CD4-positive, alpha-beta T cell treated with Interleukin-12 subunit alpha and Interleukin-12 subunit beta, for 1 hour (primary cell): ENCODE measurements at places on chromosomes 1 and 21.

- no peak for DNase-seq
Measured at GRCh38 chr1:184030433-184031091, 7.0 kb downstream of the COLGALT2 start.

GRCh38 chr1:94925004-94925403 lies 1.9 kb downstream of the CNN3 start:
- no peak for DNase-seq

DNA sequence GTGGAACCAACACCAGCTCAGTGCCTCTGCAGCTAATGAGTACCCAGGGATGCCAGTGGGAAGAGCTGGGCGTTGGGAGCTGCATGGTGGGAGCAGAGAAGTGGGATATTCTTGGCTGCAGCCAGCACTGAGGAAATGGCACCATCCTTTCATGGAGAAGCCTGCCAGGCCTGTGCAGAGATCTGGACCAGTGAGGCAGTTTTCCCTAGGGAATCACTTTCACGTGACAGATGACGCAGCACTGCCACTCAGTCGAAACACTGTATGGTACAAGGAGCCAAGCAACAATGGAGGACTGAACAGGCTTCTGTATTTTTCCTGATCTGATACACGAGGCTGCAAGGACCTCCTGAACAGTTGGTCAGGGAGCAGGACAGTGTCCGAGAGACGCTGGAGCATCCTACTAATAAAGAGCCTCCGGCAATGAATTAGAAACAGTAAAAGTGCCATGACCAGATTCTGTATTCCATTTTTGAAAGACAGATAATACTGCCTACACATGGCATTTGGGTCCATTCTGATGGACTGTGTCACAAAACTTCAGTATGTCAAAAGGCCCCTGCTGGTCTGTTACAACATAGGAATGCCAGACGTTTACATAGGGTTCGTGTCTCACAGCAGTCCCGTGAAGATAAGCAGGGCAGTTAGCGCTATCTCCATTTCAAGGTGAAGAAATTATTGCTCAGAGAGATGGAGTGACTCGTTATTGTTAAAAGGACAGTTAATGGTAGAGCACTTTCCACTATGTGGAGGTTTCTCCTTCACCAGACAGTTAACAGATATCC lies 44.0 kb upstream of the LMO4 start:
- no peak for DNase-seq

DNA sequence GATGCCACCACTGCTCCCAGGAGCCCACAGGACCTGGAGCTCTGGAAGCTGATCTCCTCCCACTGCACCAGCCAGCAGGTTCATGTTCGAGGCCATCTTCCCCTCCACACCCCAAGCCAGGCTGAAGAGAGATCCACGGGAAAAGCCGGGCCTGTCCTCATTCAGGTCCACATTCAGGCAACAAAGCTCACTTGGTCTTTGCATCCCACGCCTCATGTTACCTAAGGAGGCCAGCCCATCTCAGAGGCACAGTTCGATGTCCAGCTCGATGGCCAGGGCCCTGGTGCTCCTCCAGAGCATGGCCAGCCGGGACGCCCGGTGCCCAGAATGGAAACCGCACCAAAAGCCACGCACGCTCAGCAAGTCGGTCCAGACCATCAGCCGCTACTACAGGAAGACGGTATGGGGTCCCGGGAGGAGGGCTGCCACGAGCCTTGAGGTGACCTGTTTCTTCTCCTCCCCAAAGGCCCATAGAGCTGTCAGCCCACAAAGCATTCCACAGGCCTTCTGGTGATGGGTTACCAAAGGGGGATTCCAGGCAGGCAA lies at the start of gene CCDC27:
TSS of gene CCDC27 (plus strand) at position 51 of the 546 bp plus-strand sequence. CDS start at position 83, 32 bp downstream.
- DNase-seq: no peak

- peak; percentile 92 for DNase-seq
Measured at GRCh38 chr1:26284597-26285347, 4.9 kb downstream of the SH3BGRL3 start.

DNA sequence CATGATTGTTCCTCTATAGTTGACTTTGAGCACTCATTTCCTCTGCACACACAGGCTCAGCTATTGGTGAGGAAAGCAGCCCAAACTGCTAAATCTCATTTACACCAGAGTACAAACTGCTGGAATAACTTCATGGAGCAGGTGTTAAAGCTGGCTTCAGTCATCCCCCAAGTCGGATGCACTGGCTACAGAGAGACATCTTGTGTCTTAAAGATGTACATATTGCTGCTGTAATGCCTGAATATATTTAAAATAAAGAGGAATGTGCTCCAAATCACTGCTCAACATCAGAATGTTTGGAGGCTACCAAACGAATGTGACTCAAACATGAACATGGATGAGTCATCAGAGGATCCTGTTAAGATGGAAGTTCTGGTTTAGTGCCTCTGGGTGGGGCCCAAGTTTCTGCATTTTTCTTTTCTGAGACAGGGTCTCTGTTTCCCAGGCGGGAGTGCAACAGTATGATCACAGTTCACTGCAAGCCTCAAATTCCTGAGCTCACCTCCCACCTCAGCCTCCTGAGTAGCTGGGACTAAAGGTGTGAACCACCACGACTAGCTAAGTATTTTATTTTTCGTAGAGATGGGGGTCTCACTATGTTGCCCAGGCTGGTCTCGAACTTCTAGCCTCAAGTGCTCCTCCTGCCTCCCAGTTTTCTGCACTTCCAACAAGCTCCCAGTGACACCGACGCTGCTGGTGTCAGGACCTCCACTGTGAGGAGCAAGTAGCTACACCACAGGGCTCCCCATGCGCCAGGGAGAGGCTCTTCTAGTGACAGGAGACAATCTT lies 79.0 kb upstream of the KRTAP19-8 start:
- DNase-seq: no peak

DNA sequence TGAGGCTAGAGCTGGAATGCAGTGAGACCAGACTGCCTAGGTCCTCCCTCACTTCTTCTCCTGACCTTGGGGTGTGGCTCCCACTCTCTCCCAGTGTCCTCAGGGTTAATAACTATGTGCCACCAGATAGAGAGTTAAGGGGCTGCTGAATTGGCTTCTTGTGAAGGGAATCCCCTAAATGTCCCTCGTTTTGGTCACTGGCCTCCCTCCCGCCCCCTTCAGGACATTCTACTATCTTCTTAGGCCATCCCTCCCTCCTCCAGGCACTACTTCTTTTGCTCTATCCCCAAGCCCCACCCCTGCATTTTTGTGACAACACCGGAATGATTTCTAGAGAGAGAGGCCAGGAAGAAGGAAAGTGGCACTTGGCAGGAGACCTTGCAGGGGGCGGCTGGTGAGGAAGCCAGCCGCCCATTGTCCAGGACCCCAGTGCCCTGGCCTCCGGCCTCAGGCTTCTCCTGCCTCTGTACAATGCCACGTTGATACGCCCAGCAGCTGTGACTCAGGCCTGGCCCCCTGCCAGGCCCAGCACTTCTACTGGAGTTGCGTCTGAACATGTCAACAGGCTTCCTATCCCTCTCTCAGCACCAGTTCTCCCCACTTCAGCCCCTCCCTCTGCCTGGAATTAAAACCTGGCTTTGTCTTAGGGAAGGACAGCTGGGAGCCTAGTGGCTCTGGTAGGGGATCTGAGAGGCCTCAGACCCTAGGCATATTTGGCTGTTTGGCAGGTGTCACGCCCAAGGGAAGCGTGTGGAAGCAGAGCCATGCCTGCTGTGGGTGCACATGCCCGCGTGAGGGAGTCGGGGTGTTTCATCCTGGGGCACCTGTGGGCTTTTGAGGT lies 9.1 kb downstream of the LMNA start:
- DNase-seq: peak; percentile 66

DNA sequence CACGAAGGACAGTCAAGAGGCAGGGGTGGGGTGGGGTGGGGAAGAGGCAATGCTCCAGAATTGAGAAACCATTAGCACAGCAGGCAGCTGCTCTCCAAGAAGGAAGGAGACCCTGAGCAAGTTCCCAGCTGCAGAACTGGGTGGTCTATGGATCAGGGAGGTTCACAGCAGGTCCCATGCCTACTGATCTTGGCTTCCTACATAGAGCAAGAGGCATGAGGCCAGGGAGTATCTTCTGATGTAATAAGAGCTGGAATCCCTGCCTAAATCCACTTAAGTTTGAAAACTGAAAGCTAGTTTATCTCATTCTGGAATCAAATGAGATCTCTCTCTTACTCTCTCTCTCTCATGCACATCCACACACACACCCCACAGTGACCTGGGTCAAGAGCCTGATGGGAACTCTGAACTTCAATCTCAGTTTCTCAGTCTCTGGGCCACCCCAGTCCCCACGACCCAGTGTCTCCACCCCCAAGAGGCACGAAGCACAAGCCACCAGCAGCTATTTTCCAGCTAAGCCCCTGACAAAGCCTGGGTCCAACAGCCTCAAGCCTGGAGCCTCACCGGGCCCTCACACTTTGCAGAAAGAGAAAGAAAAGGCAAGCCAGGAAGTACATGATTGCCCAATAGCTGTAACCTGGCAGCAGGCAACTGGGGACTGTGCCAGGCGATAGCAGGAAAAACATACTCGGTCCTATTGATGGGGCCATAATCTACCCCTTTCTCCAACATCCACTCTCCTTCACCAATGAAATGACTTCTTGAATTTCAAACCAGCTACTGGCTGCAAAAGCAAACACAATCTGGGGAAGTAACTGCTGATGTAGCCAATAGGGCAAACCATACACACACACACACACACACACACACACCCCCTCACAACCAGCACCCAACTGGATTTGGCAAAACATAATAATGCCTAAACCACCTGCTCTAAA lies 2.2 kb downstream of the NUAK2 start:
- DNase-seq: peak; percentile 42

- DNase-seq: no peak
Measured at GRCh38 chr1:160618327-160618726, 28.5 kb downstream of the SLAMF1 start.

DNA sequence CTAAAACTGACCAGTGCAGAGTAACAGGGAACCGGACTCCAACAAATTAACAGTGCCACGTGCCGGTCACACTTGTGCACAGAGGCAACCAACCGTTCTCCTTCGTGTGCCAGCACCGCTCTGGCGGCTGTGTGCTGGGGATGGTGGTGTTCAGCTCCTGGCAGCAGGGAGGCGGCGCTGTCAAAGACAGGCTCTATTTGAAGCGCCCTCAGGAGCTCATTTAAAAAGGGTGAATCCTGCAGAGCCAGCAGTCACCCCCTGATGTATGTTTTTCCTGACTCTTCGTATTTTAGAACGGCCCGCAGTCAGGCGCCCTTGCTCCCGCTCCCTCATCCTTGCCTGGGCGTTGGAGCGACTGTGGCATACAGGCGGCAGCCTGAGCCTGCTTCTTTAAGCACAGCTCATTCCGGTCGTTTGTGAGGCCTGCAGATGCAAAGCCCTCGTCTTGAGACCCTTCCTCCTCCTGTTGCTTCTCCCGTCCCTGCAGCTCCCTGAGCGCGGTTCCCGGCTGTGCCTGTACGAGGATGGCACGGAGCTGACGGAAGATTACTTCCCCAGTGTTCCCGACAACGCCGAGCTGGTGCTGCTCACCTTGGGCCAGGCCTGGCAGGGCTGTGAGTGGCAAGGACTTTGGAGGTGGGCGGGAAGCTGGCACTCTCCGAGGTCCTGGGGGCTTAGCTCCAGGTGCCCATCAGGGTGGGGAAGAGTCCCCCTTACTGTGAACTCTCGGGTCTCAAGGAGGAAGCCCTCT lies 1.1 kb downstream of the DFFB start:
- no peak for DNase-seq

GRCh38 chr1:76176000-76176399 lies 101.5 kb downstream of the ST6GALNAC3 start:
- DNase-seq: no peak

DNA sequence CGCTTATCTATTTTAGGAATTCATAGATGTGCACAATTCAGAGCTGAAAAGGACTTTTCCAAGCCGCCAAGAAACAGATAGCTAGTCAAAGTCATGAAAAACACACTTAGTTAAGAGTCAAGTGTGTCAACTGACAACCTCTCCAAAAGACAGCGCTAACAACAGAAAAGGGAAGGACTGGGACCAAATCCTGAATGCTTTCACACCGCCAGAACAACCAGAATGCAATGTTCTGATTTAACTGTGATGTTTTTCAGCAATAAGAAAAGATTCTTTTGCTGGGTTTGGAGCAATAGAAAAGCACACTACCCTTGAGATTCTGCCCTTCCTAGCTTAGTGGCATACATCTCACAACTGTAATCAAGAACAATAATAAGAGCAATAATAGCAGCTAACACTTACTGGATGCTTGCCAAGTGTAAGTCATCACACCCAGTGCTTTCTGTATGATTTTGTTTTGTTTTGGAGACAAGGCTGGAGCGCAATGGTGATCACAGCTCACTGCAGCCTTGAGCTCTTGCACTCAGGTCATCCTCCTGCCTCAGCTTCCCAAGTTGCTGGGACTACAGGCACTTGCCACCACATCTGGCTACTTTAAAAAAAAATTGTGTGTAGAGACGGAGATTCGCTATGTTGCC lies 33.9 kb upstream of the SDC3 start:
- no peak for DNase-seq

GRCh38 chr1:204619721-204620120 lies 65.8 kb downstream of the LRRN2 start:
- no peak for DNase-seq

- DNase-seq: no peak
Measured at GRCh38 chr21:40531431-40532110, 315.4 kb downstream of the DSCAM start.

DNA sequence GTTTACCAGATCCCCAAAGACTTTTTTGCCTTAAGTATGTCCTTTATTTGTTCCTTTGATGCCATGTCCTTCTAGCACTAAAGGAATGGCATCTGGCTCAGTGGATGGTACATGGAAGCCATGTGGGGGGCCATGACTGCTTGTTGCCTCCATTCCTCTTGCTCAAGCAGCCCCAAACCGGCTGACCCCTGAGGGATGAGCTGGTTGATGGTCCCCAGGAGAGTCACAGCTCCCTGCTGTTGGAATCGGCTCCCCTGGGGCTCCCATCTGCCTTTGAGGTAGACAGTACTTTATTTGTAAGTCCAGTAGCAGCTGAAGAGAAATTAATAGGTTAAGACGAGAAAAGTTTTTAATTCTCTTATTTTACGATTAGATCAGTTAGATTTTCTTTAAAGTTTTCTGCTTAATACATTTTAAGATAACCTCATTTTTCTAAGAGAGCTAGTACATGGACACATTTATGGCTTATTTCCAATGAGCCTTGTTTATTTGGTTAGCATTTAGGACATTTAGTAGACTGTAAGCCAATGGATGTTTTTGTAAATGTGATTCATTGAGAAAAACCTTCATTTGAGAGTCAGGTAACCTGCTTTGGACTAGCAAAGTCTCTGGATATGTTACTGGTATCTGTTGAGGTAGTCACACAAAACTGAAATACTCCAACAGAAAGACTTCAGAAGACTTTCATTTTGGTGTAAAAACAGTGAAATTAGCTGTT lies 88.2 kb downstream of the CAMTA1 start:
- DNase-seq: no peak

DNA sequence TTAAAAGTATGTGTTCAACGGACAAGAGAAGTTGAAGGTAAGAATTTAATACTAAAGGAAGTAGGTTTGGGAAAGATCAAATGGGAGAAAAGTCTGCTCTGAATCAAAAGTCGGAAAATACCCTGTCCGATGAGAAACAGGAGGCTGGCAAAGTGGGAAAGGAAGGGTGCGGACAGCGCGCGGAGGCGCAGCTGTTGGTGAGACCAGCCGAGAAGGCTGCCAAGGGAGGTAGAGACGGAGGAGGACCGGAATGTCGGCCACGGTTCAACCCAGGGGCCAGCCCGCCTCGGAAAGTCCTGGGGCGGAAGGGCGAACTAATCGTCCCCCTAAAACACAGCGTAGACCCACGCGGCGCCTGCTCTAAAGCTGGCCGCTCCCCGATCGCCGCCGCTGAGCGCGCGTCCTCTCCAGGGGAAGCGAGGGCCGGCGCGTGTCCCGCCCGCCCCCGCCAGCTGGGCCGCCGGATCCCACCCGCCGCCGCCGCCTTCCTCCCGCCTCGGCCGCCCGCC lies 639 bp upstream of the SPATA1 start:
- DNase-seq: no peak
